ENCODE measurements at places on chromosomes 12 and 14.

GRCh38 chr12:52947738-52948423 is 1.0 kb upstream of the KRT18 start:
- no peak for DNase-seq

DNA sequence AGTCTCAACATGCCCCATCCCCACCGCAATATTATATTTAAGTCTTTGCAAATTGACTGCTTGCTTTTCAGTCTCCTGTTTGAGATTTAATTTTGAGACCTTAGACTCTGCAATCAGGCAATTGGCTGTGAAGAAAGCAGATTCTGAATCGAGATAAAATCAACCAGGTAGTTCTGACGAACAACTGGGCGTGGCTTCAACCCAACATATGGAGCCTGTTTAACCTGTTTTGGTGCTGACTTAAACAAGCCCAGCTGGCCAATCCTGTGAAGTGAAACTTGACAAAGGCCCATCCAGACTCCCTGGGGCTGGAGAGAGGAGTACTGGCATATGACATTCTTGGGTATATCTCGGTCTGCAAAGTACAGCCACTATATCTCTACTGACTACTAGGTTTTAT is 9.8 kb upstream of the CIPC start:
- no peak for DNase-seq

DNA sequence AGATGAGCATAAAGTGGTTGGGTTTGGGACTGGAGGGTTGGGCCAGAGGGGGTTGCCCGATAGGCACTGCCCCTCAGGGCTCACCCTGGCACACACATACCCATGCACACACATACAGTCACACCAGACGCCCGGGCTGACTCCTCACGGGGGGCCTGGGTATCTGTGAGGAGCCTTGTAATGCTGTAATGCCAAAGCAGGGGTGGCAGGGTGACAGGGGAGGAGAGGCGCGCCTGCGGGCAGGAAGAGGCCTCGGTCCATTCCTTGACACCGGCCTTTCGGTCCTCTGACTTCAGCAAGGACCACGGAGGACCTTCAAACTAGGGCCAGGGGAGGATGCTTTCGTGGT is 375 bp downstream of the FAIM2 start:
- no peak for DNase-seq

DNA sequence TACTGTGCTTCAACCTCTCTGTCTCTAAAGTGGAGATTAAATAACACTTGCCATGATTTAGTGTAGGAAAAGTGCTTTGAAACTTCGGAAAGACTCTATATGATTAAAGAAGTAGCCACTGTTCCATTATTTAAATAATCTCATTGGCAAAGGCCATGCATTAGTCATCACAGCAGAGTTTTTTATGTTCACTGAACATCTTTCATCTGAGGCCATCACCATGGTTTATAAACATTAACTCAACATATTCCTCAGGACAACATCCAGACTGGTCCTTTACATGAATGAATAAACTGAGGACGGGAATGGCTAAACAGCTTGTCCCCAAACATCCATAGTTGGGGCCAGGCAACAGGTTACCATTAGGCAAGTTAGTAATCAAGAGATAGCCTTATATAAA is 124.6 kb upstream of the FRMD6 start:
- DNase-seq, result no peak

DNA sequence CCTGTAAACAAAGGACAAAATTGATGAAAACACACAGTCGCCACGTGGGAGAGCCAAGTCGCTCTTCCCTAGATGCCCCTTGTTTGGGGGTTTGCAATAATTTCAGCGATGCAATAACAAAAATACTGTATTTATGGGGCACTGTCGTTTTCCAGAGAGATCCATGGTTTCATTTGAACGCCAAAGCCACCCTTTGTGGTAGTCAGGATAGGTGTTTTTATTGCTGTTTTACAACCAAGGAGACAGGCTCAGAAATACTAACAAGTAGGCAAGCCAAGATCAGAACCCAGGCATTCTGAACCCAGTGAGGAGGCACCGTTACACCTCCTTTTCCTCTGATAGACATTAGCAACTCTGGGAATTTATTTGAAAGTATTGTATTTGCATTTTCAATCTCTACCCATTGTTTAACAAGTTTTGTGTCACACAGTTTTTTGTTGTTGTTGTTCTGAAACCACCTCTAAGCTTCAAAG is 831 bp upstream of the BTBD7 start:
- no peak for DNase-seq

DNA sequence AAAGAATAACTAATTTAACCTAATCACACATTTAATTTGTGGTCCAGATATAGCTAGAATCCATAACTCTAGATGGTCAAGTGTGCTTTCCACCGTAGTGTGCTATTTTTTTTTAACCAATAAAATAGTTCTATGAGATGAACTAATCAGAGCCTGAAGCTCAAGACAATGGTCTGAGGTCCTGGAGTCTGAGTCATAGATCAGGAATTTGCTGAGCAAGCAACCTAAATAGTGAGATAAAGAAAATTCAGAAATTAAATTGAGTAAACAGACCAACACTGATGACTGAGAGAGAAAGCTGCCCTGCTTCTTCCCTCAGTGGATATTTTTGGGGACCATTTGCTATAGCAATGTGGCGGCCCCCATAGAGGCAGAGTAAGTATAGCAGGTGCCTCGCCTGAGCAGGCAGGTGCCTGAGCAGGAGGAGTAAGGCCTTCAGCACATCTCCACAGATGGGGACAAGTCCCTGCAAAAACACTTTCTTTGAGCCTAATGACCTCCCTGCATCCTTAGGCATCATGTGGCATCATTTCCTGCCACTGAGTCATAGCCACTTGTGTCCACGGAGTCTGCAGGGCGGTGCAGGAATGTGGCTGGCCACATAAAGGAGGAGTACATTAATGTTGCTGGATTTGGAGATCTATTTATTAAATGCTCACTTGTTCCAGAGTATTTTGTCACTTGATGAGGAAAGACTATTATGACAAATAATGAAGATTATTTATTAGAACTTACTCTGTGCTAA is 13.9 kb upstream of the CLEC4E start:
- DNase-seq, result no peak

DNA sequence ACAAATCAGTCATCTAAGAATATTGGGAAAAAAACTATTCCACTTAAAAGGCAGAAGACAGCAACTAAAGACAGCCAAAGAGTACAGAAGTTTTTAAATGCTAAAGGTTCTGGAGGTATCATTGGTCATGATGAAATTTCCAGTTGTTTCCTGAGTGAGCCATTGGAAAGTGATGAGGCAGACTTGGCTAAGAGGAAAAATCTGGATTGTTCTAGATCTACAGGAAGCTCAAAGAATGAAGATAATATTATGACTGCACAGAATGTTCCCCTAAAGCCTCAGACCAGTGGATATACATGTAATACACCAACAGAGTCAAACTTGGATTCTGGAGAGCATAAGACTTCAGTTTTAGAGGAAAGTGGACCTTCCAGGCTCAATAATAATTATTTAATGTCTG is 22.8 kb downstream of the GALNT4 start:
- DNase-seq, result no peak

GRCh38 chr12:104426926-104427546 is 29.7 kb upstream of the CHST11 start:
- no peak for DNase-seq

GRCh38 chr12:54075409-54075808 is 21.8 kb downstream of the HOXC4 start:
- no peak for DNase-seq

- no peak for DNase-seq
Observed at GRCh38 chr12:49017891-49018260, 700 bp downstream of the PRKAG1 start.

GRCh38 chr12:90940872-90941499 is 14.0 kb downstream of the CCER1 start:
- no peak for DNase-seq

GRCh38 chr14:22282949-22283348 is 306.1 kb downstream of the DAD1 start:
- no peak for DNase-seq

DNA sequence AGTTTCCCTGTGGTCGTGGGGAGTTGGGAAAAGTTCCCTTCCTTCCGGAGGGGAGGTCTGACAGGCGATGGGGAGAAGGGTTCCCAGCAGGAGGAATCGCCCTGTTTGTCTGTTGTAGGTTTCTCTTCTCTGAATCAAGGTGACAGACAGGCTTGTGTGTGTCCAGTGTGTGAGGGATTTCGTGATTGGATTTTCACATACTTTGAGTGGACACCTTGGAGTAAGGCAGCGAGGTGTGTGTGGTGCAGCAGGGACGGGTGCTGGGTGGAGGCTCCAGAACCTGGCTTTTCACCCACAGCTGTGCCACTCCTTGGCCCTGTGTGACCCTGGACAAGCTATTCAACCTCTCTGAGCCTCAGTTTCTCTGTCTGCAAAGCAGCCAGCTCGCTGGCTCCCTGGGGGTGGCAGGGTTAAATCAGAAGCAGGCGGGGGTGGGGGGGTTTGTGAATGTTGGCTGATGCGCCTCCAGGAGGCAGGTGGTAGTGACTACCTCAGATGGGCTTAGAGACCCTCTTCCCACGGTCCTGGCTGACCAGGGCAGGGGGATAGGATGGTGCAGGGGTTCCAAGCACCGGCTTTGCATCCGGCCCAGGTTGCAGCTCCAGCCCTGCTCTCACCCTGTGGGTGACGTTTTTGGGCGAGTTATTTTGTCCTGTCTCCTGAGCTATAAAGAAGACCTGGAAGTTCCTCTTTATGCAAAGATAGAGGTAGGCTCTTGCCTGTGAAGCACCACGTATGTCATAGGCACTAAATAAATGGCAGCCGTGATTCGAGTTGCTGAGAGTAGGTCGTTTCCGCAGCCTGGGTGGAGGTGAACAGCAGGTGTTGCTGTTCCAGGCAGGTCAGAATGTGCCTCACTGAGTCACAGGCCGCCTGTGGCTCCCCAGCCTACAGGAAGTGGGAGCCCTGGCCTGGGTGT is 679 bp downstream of the BDKRB2 start:
- DNase-seq, result no peak

- no peak for DNase-seq
Observed at GRCh38 chr12:108648371-108648770, 14.7 kb upstream of the SELPLG start.

GRCh38 chr12:94380507-94380906 is 79.2 kb downstream of the CEP83 start:
- DNase-seq, result no peak

GRCh38 chr12:50065726-50066310 is 8.4 kb downstream of the ASIC1 start:
- DNase-seq, result no peak

DNA sequence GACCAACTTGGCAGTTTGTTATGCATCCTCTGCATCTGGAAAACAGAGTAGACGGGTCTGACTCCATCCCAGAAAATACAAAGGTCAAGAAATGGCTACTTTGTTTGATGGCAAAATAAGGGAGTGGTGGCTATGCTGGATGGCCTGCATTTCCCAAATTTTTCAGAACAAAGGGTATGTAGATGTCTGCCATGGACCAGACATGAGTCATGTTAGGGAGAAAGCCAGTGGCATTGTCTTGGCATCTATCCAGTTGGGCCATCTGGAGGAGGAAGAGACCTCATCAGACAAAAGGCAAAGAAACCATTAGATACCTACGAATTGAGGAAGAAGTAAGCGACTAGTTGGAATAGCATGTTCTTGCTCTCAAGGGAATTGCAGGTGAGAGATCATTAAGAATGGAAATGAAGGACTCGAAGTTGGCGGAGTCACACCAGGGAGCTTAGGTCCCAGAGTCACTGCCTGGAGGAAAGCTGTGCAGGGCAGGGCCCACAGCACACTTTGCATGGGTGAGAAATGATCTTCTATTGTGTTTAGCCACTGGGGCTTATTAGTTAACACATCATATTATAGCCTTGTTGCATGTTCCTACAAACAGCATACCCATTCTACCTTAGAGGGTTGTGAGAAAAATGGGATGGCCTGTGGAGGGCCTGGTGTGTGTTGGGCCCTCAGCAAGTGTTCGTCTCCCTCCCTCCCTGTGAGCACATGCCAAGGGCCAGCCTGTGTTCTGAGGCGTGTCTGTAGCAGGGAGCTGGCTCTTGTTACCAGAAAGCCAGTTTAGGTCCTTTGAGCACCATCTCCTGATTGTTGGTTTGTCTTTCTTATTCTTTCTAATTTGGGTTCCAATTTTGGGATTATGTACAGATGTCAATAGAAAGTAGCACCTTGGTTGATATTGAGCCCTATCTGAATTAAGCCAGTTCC is 119.4 kb downstream of the KTN1 start:
- DNase-seq, result no peak

GRCh38 chr14:57390806-57391516 is 575 bp downstream of the NAA30 start:
- no peak for DNase-seq

DNA sequence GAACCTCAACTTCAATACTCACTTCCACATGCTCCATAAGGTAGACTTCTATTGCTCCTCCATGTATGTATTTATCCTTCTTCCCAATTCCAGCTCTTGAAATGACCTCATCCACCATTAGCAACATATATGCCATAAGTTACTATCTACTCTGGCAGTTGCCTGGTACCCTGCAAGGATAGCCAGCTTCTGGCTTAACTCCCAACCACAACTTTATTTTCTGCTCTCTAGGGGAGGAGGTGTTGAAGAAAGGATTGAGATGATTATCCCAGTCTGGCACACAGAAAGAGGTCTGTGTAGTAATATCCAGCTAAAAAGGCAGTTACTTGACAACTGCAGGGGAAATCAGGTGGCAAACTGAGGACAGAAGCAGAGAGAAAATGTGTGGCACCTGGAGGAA is 71.5 kb upstream of the MDM1 start:
- no peak for DNase-seq

GRCh38 chr12:59808317-59808910 is 212.6 kb downstream of the SLC16A7 start:
- no peak for DNase-seq

GRCh38 chr12:24854017-24854416 is 94.9 kb downstream of the BCAT1 start:
- DNase-seq, result no peak

DNA sequence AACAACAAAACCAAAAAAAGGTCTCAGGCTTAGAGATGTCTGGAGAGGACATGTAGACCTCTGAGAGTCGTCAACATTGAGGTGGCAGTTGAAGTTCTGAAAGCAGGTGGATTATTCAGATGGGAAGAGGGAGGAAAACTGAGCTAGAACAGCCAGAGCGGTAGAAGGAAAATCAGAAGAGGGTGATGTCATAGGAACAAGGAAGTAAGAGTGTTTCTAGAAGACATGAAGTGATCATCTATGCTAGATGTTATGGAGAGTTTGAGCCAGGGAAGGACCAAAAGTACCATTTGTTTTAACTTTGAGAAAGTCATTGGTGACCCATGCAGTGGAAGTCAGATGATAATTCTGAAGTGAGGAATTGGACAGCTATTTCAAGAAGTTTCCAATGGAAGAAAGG is 316.2 kb upstream of the RGS6 start:
- no peak for DNase-seq

- no peak for DNase-seq
Observed at GRCh38 chr14:79587875-79588274, 623.4 kb downstream of the DIO2 start.

GRCh38 chr12:13258717-13259119 is 62.2 kb downstream of the EMP1 start:
- DNase-seq, result no peak

- DNase-seq, result no peak
Observed at GRCh38 chr14:67311868-67312267, 47.7 kb downstream of the ATP6V1D start.

GRCh38 chr12:6963016-6963731 is 7.3 kb downstream of the PHB2 start:
- DNase-seq, result no peak
